Activated naive CD4-positive, alpha-beta T cell (primary cell): ENCODE measurements at places on chromosomes 5 and 9.

GRCh38 chr5:133918316-133918715, 50.1 kb downstream of the C5orf15 start:
- DNase-seq = no peak

GRCh38 chr9:136672431-136673087, 9.8 kb downstream of the EGFL7 start:
- DNase-seq = no peak

DNA sequence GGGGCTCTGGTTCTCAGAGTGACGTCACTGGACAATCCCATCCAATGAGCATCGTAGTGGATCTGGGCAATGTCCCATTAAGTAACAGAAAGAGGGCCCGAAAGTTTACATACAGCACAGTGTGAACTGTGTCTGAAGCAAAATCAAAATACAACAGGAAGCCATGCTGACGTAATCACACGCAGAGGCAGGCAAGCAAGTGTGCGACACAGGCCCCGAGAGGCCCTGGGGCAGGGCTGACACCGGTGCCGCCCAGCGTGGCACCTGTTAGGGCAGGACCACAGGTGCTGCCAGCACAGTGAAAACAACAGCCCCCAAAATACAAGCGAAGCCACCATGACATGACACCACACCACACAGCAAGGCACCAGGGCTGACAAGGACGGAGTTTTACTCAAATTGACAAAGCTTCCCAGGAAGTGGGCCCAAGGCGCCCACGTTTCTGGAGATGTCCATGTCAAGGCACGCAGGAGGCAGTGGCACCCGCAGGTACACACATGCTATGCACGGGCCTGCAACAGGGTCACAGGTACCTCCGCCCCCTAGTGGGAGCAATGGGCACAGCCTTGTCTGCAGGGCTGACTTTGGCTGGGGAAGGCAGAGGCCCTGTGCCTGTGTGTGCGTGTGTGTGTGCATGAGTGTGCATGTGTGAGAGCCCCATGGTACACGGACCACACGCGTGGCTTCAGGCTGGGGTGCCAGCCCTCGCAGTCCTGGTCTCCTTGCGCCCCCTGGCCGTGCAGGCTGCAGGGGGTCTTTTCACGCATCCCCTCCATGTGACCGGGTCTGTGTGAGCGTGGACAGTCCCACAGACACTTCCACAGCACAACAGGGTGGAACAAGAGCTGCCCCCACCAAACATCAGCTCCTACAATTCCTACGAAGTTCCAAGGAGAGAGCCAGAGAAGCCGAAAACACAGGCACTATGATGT, 19.6 kb downstream of the QSOX2 start:
- peak; percentile 10 for DNase-seq

DNA sequence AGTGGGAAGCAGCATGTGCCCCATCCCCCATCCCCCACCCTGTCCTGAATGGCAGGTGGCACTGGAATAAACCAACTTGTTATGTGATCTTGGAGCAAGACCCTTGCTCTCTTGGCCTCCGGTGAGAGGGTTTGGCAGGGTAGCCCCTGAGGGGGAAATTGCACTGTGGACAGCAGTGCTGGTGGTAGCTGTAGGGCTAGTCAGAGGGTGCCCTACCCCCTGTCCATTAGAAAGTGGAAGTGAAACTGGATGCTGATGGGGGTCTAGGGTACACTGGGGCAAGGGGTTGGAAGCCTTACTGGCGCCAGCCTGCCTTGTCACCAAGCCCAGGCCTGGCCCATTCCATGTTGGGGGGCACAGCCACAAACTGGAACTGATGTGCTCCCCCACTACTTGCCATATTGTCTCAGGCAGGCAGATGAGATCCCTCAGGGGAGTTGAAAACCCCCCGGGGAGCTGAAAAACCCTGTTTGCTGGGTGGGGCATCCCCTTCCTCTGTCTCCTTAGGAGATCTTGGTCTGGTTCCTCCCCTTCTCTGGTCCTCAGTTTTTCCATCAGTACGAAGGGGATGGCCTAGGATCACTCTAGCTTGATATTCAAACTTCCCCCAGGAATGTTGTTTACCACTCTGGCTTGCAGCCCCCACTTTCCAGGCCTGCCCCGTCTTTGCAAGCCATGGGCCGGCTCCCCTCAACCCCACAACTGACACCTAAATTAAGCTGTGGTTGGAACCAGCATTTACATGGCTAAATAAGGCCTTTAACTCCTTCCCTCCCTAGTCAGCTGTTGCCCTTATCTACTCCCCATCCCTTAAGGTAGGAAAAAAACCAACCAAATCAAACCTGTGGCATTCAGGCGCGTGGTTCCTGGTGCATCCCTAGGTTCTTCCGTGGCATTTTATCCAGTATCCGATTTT, 14.4 kb upstream of the SYNPO start:
- no peak for DNase-seq

DNA sequence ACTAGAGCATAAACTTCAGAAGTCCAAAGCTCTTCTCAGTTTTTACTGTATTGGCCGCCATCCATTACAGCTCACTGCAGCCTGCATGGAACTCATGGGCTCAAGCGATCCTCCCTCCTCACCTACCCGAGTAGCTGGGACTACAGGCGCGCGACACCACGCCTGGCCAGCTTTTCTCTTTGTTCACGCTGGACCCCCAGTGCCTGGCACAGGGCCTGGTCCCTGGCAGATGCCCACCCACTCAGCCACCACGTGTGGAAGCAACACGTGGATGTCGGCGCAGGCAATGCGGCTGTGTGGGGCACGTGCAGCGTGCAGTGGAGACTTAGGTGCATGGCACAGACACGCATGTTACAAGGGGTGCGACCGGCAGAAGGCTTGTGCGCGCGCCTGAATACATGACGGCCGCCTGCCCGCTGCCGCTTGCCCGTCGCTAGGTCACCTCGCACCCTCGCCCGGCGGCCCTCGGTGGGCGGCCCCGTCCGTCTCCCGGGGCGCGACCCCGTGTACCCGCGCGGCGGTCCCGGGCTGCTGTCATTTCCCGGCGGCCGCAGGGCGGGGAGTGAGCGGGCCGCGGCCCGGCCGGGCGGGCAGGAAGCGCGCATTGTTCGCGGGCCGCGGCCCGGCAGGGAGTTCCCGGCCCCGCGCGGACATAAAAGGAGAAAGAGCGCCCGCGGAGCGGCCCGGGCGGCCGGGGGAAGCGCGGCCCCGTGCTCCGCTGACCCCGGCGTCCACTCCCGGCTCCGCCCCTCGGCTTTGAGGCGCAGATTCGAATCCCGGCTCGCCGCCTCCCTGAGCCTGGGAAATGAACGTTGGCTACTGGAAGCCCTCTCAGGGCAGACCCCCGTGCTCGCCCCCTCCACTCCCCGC, 24.1 kb upstream of the PTGS1 start:
- DNase-seq = no peak

GRCh38 chr5:118557251-118557661, 431.1 kb downstream of the DTWD2 start:
- DNase-seq = no peak

GRCh38 chr5:40206030-40206429, 473.7 kb upstream of the PTGER4 start:
- no peak for DNase-seq

- DNase-seq = no peak
Measured at GRCh38 chr5:101929628-101930027, 366.5 kb downstream of the SLCO4C1 start.

DNA sequence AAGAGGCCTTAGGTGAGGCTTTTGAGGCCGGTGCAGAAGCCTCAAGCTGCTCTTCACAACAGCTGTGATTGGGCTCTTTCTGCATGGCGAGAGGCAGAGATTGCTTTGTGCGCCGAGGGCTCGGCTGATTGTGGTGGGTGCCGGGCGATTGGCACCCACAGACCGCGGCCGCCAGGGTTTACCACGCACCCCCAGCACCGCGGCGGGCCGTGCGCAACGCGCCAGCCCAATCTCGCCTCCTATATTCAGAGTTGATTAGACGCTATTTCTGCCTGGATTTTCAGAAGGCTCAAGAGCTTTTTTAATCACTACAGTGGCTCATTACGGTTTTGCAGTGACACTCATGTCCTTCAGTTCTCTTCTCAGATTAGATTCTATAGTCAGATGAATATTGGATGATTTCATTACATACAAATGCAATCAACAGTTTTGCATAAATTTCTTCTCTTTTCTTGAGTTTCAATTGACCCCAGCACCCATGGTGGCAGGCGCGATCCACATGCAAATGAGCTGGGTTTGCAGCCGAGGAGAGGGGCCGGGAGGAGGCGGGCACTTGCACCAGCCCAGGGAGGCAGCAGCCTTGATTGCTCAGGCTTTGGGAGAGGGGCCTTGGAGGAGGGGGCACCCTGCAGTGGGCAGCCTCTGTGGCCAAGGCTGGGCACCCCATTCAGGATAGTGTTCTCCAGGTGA, 33.8 kb upstream of the PTGS1 start:
- DNase-seq = no peak

DNA sequence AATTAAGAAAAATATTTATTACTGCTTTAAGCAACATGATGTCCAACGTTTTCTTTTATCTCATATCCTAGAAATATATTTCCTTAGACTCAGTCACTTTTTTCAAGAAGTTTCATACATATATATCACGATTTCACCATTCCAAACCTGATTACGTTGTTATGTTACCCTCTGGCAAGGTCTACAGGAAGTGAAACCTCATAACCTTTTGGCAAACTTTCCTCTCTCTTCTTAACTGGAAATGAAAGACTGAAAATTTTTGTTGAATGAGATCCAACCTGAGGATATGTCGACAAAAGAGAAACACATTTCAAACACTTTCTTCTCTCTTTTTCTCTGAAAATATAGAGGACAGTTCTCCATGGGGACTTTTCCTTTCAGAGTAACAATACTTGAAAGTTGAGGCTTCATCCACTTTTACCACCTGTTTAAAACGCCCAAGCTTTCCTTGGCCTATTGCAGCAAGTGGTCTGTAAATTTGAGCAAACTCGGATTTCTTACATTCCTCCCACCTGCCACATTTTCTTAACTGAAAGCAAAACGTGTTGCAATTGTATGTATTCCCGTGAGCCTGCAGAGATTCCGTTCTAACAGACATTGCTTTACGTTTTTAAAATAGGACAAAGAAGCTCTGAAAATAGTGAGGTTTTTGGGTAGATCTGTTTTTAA, 298.1 kb downstream of the CETN3 start:
- no peak for DNase-seq

- DNase-seq = no peak
Measured at GRCh38 chr5:77876862-77877502, 100.8 kb upstream of the TBCA start.

- no peak for DNase-seq
Measured at GRCh38 chr9:33043671-33044070, 18.6 kb downstream of the DNAJA1 start.

GRCh38 chr9:99309141-99309939, 87.3 kb downstream of the SEC61B start:
- no peak for DNase-seq

- no peak for DNase-seq
Measured at GRCh38 chr9:97804059-97804365, 49.0 kb upstream of the FOXE1 start.

- no peak for DNase-seq
Measured at GRCh38 chr5:167295681-167296005, 995.8 kb upstream of the WWC1 start.

- DNase-seq = no peak
Measured at GRCh38 chr9:124477211-124477647, 27.0 kb downstream of the ADGRD2 start.

DNA sequence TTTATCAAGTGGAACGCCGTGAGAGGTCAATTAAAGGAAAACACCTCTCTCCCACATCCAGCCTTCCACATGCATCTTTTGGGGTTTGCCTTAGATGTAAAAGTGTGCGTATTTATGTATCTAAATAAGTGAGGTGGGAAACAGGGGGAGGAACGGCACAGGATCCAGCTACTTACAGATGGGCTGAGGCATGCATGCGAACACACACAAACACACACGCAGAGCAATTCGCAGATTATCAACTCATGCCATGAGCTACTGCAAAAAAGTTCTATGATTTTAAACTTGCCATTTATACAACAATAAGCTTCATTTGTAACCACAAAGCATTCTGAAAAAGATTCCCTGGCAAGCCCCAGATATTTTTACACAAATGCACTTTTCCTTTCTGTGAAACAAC, 242.1 kb downstream of the BNC2 start:
- DNase-seq = no peak

- no peak for DNase-seq
Measured at GRCh38 chr9:5536684-5537083, 26.4 kb downstream of the PDCD1LG2 start.

GRCh38 chr5:179231309-179231708, 114.0 kb downstream of the ADAMTS2 start:
- no peak for DNase-seq

DNA sequence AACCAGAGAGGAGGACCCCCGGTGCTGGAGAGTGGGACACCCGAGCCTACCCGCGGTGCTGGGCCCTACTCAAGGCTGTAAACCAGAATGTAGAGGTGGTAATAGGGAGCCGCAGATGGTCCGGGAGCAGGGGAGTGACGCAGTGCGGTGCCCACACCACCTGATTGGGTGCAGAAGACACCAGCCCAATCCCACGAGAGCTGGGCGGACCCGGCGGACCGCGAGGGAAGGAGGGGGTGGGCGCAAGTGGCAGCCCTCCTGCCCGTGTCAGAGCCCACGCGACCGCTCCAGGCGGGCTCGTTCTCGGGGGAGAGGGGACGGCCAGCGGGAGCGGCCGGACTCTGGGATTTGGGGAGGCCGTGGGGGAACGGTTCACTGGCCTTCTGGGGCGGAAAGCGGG, 71.2 kb downstream of the C9orf50 start:
- no peak for DNase-seq

- DNase-seq = no peak
Measured at GRCh38 chr9:123656565-123656964, 273.4 kb downstream of the DENND1A start.

- DNase-seq = no peak
Measured at GRCh38 chr9:74742792-74743730, 144.7 kb downstream of the TRPM6 start.

- DNase-seq = no peak
Measured at GRCh38 chr9:74557571-74557970, 60.4 kb downstream of the RORB start.
